ENCODE measurements at places on chromosomes 1 and 21.

DNA sequence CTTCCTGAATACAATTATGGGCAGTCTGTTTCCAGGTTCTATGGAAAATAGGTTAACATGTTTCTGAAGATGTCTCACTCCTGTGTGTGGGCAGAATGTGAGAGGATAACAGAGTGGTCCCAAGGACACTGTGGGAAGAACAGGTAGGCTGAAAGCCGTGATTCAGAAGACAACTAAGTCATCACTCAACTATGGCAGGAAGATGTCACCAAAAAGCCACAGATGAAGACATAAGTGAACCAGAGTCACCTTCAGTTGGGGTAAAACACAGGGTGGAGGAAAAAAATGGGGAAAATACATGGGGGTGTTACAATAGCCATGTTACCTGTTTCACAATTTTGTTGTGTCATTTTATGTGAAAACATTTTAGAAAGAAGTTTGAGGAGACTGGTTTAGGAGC is 75.1 kb downstream of the UCHL5 start:
- no peak for DNase-seq

DNA sequence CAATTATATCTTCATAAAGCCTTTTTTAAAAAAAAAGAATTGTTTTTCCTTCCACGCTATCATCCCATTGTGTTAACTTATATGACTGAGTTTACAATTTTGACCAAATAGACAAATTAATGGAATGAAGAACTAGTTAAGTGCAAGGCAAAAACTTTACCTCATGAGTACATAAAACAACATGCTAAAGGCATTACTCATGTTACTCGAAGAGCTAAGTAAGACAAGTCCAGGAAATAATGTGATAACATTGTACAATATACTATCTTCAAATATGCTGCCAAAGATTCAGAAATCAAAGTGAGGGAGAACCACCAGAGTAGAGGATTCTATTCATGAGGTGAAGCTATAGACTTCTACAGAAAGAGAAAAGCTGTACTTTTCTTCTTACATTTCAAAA is 24.2 kb upstream of the DYNLT5 start:
- DNase-seq: no peak

GRCh38 chr1:115329965-115330364 is 8.1 kb downstream of the NGF start:
- DNase-seq: no peak

- no peak for DNase-seq
These were observed 58.3 kb upstream of the SDC3 start for GRCh38 chr1:30966690-30967369.

DNA sequence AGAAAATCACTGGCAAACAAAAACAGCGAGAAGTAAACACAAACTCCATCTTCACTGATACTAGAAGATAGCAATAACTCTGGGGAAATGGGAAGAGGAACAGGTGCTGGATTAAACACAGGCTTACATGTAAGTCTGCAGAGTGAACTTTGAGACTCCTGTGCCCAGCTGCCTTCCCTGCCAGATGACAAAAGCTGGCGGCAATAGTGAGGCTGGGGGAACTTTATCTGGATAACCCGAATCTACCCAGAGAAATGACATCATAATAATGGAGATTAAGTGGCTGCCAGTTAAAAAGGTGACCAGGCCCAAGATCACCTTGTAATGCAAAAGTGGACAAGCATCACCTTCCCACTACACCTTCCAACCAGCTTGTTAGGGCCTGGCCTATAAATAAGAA is 184.5 kb downstream of the CHRM3 start:
- no peak for DNase-seq

- no peak for DNase-seq
These were observed 23.9 kb downstream of the NFASC start for GRCh38 chr1:204894606-204895005.

- no peak for DNase-seq
These were observed 27.7 kb downstream of the EPS15 start for GRCh38 chr1:51491166-51491981.

GRCh38 chr1:87305762-87306161 is 22.9 kb upstream of the LMO4 start:
- no peak for DNase-seq

DNA sequence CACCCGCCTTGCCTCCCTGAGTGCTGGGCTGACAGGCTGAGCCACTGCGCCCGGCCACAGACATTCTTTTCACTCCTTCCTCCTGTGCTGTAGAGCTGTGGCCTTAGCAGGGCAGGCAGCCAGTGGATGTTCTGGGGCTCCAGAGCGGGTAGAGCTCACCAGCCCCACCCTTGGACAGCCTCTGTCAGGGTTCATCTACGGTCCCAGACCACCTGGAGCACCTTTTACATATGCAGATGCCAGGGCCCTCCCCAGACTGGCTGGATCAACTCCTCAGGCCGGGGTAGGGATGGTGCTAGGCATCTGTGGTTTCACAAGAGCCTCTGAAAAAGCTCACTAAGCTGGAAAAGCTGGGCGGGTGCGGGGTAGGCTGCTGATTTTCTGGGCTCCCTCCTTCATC is 4.6 kb downstream of the ATP13A2 start:
- no peak for DNase-seq

GRCh38 chr1:102834688-102835320 is 273.5 kb downstream of the COL11A1 start:
- DNase-seq: no peak

- no peak for DNase-seq
These were observed 54.2 kb downstream of the KIAA1614 start for GRCh38 chr1:180966744-180967536.

- no peak for DNase-seq
These were observed 207.1 kb downstream of the SLC35F3 start for GRCh38 chr1:234111458-234112142.

Measured in esophagus squamous epithelium (tissue), 5 donors.